ENCODE measurements at places on chromosomes 7 and 10. TPM values are rescaled to one million over a fixed set of nuclear protein-coding genes. Genes with fewer than 3 reads are reported as not detected.

GRCh38 chr7:157151626-157152339 lies 13.1 kb downstream of the UBE3C start:
- H3K27ac ChIP-seq: no peak overlapping the region
- no peak overlapping the region for H3K4me3 ChIP-seq
- H3K4me1 ChIP-seq: peaks cover 12% of the 10 kb centered on the region

DNA sequence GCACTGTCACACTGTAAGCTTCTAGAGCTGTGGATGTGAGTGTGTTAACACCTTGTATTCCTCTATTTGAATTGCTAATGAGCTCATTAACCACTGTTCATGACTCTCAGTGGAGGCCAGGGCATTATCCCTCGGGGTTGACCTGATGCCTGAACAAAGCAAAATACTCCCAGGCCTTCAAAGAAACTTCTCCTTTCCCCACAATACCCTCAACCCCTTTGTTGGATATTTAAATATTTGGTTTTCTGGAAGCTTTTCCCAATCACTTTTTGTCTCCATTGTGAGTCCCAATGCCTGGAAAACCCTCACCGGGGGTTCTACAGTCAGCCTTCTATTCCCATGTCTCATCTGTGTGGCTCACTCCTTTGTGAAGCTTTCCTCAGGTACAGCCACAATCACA lies 780.1 kb downstream of the PHTF2 start:
- no peak overlapping the region for H3K4me3 ChIP-seq
- H3K36me3 ChIP-seq: no peaks in the 10 kb centered on the region
- no peak for DNase-seq

GRCh38 chr10:70756700-70757360 lies 28.3 kb downstream of the TBATA start:
- H3K4me1 ChIP-seq: peaks cover 20% of the 10 kb centered on the region
- H3K27me3 ChIP-seq: no peaks in the 10 kb centered on the region
- H3K27ac ChIP-seq: no peak overlapping the region
- peak; percentile 30 for DNase-seq
- no peaks in the 10 kb centered on the region for H3K36me3 ChIP-seq

Gene NCOA4
- total RNA-seq: 116 TPM

- no peak for DNase-seq
- no peaks in the 10 kb centered on the region for H3K4me1 ChIP-seq
- H3K36me3 ChIP-seq: no peaks in the 10 kb centered on the region
- peaks cover 10% of the 10 kb centered on the region for H3K27me3 ChIP-seq
- H3K27ac ChIP-seq: no peak overlapping the region
These were observed 257.7 kb upstream of the NFE2L3 start for GRCh38 chr7:25894002-25894901.

- DNase-seq: no peak
- H3K36me3 ChIP-seq: no peaks in the 10 kb centered on the region
- no peaks in the 10 kb centered on the region for H3K4me1 ChIP-seq
These were observed 39.4 kb upstream of the CXCL12 start for GRCh38 chr10:44424298-44424697.

DNA sequence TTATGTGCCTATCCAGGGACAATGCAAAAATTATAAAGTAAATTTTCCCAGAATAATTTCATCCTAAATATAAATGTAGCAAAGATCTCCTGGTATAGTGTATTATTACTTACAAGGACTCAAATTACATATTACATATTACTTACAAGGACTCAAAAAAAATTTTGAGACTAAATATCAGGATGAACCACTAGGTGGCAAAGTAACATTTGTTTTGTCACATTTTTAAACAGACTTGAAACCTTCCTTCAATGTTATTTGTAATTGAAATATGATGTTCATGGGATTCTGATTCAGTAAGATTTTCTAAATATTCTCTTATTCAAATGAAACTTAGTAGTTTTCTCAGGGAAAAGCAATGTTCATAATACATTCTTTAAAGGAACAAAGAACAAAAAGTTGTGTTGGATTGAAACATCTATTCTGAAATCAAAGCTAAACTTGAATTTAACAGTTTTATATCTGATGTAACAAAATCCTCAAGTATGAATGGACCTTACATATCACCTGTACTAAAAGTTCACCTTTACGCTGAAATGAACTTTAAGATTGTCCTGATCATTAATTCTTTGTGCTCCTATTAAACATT lies 74.3 kb upstream of the GNAI1 start:
- no peaks in the 10 kb centered on the region for H3K4me1 ChIP-seq
- H3K27ac ChIP-seq: no peak overlapping the region
- H3K36me3 ChIP-seq: no peaks in the 10 kb centered on the region
- DNase-seq: peak; percentile 45

DNA sequence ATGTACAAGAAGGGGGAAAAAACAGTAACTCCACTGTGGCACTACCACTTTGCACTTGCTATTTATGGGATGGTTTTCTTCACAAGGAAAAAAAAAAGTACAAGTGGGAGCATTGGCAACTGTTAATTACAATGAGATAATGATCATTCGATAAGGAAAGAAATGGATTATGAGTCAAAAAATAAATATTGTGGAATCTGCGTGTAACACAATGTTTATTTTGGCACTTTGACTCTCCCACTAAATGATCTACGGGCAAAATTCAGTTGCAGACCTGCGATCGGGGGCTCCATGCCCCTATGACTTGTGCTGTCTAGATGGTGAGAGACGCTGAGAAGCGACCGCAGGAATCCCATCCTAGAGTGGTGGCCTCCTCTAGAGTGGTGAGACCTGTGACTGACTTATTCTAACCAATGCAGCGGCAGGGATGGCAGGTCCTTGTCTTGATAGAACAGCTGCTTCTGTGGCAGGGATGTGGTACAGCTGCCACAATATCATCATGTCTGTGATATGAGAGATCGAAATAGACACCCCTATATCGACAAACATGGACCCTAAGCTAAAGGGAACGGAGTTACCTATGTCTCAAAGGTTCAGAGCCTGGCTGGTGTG lies 345.0 kb upstream of the KLF6 start:
- H3K4me1 ChIP-seq: peaks cover 27% of the 10 kb centered on the region
- no peak overlapping the region for H3K27ac ChIP-seq
- H3K4me3 ChIP-seq: no peak overlapping the region
- H3K36me3 ChIP-seq: no peaks in the 10 kb centered on the region
- no peaks in the 10 kb centered on the region for H3K27me3 ChIP-seq

- no peak overlapping the region for H3K27ac ChIP-seq
- no peak overlapping the region for H3K4me3 ChIP-seq
- no peaks in the 10 kb centered on the region for H3K27me3 ChIP-seq
- peaks cover 2% of the 10 kb centered on the region for H3K4me1 ChIP-seq
- no peak for DNase-seq
- no peaks in the 10 kb centered on the region for H3K36me3 ChIP-seq
These were observed 4.8 kb upstream of the ZNF488 start for GRCh38 chr10:47388879-47389278.

DNA sequence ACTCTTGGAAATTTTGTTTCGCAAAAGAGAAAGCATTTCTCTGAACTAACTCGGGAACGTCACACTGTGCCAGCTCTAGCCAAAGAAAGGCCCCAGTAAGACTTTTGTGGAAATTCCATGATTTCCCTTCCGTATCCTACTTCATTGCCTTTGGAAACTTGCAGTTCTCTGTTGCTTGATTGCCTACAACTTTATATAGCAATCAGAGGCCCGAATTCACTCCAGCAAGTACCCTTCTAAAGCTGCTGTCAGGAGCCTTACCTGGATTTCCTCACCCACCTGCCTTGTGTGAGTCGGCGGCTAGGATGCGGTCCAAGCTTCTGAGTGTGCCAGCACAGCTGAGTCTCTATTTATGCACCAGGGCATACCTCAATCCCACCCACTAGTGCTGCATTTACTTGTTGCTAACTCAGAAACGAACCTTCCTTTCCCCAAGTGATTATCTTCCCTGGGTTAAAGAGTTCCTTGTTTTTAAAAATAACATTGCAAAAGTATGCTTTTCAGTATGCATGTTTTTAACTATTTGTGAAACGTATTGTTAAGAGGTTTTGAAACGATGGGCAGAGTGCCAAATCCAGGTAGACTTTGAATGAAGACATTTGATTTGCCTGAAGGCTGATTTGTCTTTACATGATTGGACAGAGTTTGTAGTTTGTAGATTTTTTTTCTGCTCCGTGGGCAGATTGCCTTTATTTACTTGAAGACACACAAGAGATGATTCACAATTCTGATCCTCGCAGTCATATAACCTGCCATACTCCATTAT lies at the start of gene AGR2:
Gene AGR2, minus strand, starts transcription at position 326 of the 766 bp plus-strand sequence. CDS start 3,203 bp downstream, outside the sequence.
- no peaks in the 10 kb centered on the region for H3K36me3 ChIP-seq
- no peak within 1 kb of the TSS for H3K4me3 ChIP-seq
- no peak for DNase-seq

Gene ARMC3
- total RNA-seq: 0.23 TPM

GRCh38 chr7:131949659-131950058 lies 393.2 kb upstream of the PODXL start:
- DNase-seq: no peak
- H3K36me3 ChIP-seq: no peaks in the 10 kb centered on the region
- H3K27ac ChIP-seq: no peak overlapping the region
- no peak overlapping the region for H3K4me3 ChIP-seq

Gene PRF1
- 0.14 TPM for total RNA-seq

DNA sequence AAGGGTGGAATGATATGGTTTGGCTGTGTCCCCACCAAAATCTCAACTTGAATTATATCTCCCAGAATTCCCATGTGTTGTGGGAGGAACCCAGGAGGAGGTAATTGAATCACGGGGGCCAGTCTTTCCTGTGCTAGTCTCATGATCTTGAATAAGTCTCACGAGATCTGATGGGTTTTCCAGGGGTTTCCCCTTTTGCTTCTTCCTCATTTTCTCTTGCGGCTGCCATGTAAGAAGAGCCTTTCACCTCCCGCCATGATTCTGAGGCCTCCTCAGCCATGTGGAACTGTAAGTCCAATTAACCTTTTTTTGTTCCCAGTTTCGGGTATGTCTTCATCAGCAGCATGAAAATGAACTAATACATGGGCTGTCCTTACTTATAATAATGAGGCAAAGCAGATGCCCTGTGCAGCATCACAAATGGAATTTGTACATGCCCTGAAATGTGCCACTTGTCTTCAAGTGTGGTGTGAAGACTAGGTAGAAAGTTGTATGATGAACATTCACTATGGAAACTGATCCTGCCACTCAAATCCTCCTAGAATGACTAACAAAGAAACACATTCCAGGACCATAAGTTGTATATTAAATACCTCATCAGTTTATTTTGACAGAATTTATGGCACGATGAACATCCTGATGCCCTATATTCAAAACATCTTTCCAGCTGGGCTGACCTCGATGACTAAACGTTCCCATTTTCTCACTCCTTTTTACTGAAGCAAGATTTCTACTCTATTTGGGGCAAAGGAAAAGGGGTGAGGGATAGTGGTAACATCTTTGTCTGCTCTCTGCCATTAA lies 122.8 kb upstream of the CTTNBP2 start:
- H3K36me3 ChIP-seq: no peaks in the 10 kb centered on the region
- peak; percentile 14 for DNase-seq
- no peak overlapping the region for H3K27ac ChIP-seq
- H3K27me3 ChIP-seq: no peaks in the 10 kb centered on the region

- DNase-seq: no peak
- H3K27me3 ChIP-seq: no peaks in the 10 kb centered on the region
- no peaks in the 10 kb centered on the region for H3K36me3 ChIP-seq
- no peak overlapping the region for H3K4me3 ChIP-seq
- no peaks in the 10 kb centered on the region for H3K4me1 ChIP-seq
These were observed 205.6 kb upstream of the PFKP start for GRCh38 chr10:2861632-2862210.

- no peak for DNase-seq
- H3K36me3 ChIP-seq: peaks cover 9% of the 10 kb centered on the region
- no peak overlapping the region for H3K4me3 ChIP-seq
- H3K4me1 ChIP-seq: no peaks in the 10 kb centered on the region
These were observed 76.3 kb upstream of the CAMK2B start for GRCh38 chr7:44401692-44402091.

DNA sequence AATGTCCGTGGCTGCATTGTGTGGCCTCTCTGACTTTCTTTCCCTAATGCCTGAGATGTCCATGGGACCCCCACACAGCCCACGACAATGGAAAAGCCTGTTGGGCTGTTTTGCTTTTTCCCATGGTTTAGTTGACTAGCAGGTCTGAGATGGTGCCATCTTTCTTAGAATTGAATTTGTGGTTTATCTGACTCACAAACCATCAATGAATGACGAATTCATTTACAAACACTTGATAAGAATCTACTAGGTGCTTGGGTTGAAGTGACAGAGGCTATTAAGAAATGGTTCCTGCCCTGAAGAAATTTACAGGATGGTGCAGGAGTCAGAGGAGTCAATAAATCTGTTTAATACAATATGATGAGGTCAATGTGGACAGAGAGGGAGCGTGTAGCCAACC lies 75.4 kb downstream of the OTUD1 start:
- no peak for DNase-seq
- no peak overlapping the region for H3K27ac ChIP-seq
- H3K4me3 ChIP-seq: no peak overlapping the region
- H3K4me1 ChIP-seq: no peaks in the 10 kb centered on the region
- no peaks in the 10 kb centered on the region for H3K27me3 ChIP-seq

DNA sequence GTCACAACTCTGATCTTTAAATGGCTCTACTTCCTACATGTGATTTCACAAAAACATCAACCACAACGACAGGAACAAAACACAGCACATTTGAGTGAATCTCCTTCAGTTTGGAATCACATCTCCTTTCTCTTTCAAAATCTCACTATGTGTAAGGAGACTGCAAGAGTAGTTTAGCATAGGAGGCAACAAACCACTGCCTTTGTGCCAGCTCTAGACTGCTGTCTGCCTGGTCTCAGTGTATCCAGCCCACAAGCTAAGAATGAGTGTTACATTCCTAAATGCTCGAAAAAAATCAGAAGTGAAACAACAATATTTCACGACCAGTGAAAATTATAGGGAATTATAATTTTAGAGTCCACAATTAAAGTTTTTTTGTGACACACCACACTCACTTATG lies 217.0 kb upstream of the STEAP4 start:
- H3K36me3 ChIP-seq: no peaks in the 10 kb centered on the region
- H3K27me3 ChIP-seq: no peaks in the 10 kb centered on the region
- DNase-seq: no peak
- no peaks in the 10 kb centered on the region for H3K4me1 ChIP-seq

- no peak overlapping the region for H3K27ac ChIP-seq
- H3K27me3 ChIP-seq: no peaks in the 10 kb centered on the region
- H3K4me3 ChIP-seq: no peak overlapping the region
- no peak for DNase-seq
These were observed 453.1 kb downstream of the SORCS1 start for GRCh38 chr10:106711313-106711906.

Gene NUTM2E
- total RNA-seq: 0.50 TPM

Gene FZD8
- total RNA-seq: 30.9 TPM

Gene CDC14C
- 0.17 TPM for total RNA-seq

Gene WDFY4
- total RNA-seq: 0.25 TPM

GRCh38 chr7:27746978-27747377 lies 7.0 kb downstream of the TAX1BP1 start:
- no peak for DNase-seq
- peaks cover 6% of the 10 kb centered on the region for H3K4me1 ChIP-seq
- H3K27ac ChIP-seq: no peak overlapping the region
- peaks cover 20% of the 10 kb centered on the region for H3K36me3 ChIP-seq
- no peaks in the 10 kb centered on the region for H3K27me3 ChIP-seq

GRCh38 chr7:74356589-74357315 lies 67.5 kb downstream of the CLIP2 start:
- no peak overlapping the region for H3K4me3 ChIP-seq

- no peak overlapping the region for H3K27ac ChIP-seq
- no peak for DNase-seq
- no peaks in the 10 kb centered on the region for H3K27me3 ChIP-seq
- H3K4me3 ChIP-seq: no peak overlapping the region
- H3K36me3 ChIP-seq: peaks cover 4% of the 10 kb centered on the region
- peaks cover 27% of the 10 kb centered on the region for H3K4me1 ChIP-seq
These were observed 192.1 kb upstream of the KLF14 start for GRCh38 chr7:130926001-130926691.

Gene SOSTDC1
- total RNA-seq: 0.14 TPM

GRCh38 chr10:70738006-70738760 lies 47.0 kb downstream of the TBATA start:
- H3K4me3 ChIP-seq: no peak overlapping the region
- peaks cover 2% of the 10 kb centered on the region for H3K36me3 ChIP-seq
- no peaks in the 10 kb centered on the region for H3K27me3 ChIP-seq
- DNase-seq: no peak
- H3K27ac ChIP-seq: no peak overlapping the region
- H3K4me1 ChIP-seq: peaks cover 18% of the 10 kb centered on the region

All from astrocyte (in vitro differentiated cells and primary cell).